Activated naive CD4-positive, alpha-beta T cell treated with anti-CD3 and anti-CD28 coated beads, Interleukin-2, amount 10 ng/mL, durations not matched to agents 5 hours and 36 hours (primary cell): ENCODE measurements at places on chromosomes 2 and 18. TPM values are rescaled to one million over a fixed set of nuclear protein-coding genes. Genes with fewer than 3 reads are reported as not detected.

The TTL gene
- total RNA-seq: 29.5 TPM

The NT5DC4 gene
- total RNA-seq: not detected

The MAP2 gene
- total RNA-seq: not detected

The CDH7 gene
- total RNA-seq: not detected

The GALR1 gene
- total RNA-seq: not detected
